ENCODE measurements at places on chromosomes 1 and 21. TPM values are rescaled to one million over a fixed set of nuclear protein-coding genes. Genes with fewer than 3 reads are reported as not detected.

GRCh38 chr1:33577663-33578062 is 105.2 kb downstream of the ZSCAN20 start:
- no peak for DNase-seq

- DNase-seq = no peak
Observed at GRCh38 chr1:101185421-101185820, 51.4 kb upstream of the S1PR1 start.

GRCh38 chr1:232239998-232240397 is 389.9 kb downstream of the SIPA1L2 start:
- DNase-seq = no peak

- DNase-seq = no peak
Observed at GRCh38 chr1:233180641-233181364, 114.7 kb downstream of the PCNX2 start.

GRCh38 chr1:233229288-233229687 is 66.2 kb downstream of the PCNX2 start:
- no peak for DNase-seq

ANGPTL7 gene
- total RNA-seq = 4.6 TPM

HMCN1 gene
- 3.3 TPM for total RNA-seq

C1orf53 gene
- total RNA-seq = 7.1 TPM

RXRG gene
- 0.33 TPM for total RNA-seq

MFAP2 gene
- 21.1 TPM for total RNA-seq

All from thyroid gland (tissue), 4 donors.